Effector CD8-positive, alpha-beta T cell (primary cell): ENCODE measurements at places on chromosomes 1 and 21.

DNA sequence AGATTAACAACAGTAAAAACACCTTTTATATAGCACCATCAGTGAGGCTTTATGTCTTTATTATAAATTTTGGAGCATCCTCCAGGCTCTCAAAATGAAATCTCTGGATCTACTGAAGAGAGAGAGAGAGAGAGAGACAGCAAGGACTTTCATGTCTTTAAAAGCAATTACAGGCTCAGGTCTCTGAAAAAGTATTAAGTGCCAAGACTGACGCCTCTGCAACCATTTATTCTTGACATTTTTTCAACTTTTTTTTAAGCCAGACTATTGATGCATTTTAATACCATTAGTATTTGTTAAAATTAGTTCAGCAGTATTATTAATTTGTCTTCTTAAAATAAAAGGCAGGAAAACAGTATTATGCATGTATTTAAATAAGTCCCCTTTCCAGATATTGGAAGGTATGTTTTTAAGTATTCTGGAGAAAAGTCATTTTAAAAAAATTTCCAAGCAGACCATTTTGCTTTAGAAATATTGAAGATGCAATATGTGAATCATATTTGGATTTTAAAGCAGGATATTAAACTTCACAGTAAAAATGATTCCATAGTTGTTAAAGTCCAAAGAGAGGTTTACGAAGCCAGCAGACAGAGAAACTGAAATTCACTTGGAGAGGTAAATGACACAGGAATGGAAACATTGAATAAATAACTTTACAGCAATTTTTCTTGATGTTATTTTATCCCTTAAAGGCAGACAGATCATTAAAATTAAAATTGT, 35.4 kb upstream of the APOBEC4 start:
- no peak for DNase-seq

GRCh38 chr1:8629241-8630091, 188.0 kb downstream of the RERE start:
- DNase-seq = no peak

DNA sequence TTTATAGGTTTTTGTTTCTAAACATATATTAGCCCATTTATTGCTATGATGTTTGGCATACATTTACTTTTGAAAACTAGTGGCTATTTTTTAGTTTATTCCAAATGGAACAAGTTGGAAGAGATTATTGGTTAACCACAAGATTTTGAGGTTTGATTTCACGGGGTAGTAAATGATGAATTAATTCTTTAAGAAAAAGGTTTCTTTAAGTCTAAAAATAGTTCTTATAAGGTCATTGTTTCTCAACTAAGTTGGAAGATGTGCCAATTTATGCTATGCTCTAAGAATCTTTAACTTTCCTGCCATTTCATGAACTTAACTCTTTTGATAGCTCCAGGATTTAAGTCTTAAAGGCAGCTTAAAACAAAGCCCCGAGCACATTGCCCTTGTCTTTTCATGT, 183.8 kb downstream of the LMO4 start:
- no peak for DNase-seq

DNA sequence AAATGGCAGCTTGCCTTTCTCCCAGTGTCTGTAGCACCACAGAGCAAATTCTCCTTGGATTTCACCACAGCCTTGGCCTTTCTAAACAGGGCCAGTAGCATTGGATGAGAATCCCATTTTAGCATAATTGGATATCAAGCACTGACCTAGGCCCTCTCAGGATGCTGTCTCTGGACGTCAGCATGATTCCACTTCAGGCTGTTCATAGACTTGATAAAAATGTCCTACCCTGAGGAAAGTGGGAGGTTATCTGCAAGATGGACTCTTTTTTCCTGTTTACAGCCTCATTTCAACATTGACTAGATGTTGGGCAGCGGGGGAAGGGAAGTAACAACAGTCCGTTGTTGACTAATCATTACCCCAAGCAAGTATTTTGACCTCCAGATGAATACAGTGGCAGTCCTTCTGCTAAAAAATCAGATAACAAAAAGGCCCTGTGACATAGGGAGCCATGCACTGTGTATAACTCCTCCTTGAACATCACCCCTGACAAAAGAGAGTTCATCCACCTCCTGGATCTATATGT, 5.2 kb downstream of the NPL start:
- DNase-seq = no peak

GRCh38 chr1:207228987-207229386, 92.5 kb upstream of the CD55 start:
- DNase-seq = no peak

DNA sequence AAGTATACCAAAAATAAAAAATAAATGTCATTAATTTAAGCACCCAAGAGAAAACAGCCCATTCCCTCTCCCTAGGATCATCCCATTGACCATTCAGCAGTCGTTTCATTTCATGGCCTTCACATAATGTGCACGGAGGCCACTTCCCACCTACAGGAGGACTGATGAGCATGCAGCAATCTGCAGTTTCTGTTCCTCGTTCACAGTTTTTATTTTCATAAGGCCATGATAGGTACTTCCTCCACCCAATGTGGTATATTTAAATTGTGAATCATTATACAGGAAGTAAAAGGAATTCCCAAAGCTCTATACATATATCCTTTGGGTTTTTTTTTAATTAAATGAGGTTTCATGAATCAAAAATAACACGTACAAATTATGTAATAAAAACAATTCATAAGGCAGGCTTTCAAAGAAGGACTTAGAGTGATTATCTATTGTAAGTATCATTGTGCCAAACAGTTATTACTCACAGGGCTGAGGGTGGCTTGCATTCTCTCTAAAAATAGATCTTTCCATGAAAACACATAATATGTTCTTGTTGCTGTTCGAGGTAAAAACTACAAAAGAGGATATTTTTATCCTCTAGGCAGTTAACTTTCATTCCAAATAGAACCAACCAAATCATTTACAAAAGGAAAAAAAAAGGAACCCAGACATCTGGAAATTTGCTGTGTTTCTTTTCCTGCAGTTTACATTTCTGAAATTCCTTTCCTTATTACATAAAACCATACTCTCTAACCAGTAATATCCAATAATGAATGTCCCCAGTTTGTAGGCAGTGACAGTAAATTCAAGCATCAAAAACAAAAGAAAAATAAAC, 27.5 kb upstream of the SLC44A3 start:
- no peak for DNase-seq

- DNase-seq = no peak
Observed at GRCh38 chr1:111323231-111323630, 32.6 kb downstream of the CHIA start.

DNA sequence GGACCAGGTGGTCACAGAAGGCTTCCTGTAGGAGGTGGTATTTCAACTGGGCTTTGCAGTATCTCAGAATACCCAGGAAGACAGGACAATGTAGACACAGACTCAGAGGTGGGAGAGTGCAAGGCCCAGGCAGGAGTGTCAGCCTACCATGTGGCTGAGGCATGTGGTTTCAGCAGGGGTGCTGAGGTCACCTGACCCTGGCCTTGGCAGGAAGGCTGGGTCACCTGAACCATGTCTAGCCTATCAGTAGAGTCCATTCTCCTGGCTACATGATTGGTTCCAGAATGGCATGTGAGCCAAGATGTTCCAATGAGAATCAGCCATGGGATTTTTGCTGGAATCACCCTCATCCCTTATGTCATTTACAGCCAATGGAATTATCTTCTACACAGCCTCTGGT, 169.4 kb downstream of the ACTL8 start:
- DNase-seq = no peak

DNA sequence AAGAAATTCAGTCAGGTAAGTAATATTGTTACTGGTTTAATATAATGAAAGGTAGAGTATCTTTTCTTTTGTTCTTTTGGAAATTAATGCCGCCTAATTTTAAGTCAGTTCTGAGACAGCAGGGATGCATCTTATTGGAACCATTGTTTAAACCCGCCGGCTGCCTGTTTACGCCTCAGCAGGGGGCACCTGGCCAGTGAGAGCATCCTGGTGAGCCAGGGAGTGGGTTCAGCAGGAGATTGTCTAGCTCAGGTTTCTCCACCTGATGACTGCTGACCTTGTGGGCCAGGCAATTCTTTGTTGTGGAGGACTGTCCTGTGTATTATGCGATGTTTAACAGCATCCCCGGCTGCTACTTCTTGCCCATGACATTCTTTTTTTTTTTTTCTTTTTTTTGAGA, 30.2 kb downstream of the CHAF1B start:
- no peak for DNase-seq

GRCh38 chr1:229751610-229752009, 125.6 kb downstream of the URB2 start:
- no peak for DNase-seq

- no peak for DNase-seq
Observed at GRCh38 chr1:2358072-2358471, 33.3 kb downstream of the MORN1 start.

- no peak for DNase-seq
Observed at GRCh38 chr1:171850651-171851350, 9.5 kb downstream of the DNM3 start.

DNA sequence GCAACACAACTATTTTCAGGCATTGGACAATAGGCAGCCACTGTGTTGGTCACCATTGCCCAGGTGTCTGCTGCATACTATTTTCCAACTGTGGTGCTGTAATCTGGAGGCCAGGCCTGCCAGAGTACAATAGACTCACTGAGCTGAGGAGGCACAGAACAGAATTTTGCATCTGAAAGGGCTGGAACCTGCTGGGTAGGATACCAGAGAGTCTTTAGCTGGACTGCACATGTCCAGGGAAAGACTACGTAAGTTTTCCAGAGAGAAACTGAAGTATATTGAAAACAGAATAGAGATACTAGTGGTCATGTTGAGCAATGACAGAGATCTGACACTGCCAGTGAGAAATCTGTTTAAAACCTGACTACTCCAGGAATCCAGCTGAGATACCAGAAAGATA, 200.8 kb downstream of the RASAL2 start:
- no peak for DNase-seq

DNA sequence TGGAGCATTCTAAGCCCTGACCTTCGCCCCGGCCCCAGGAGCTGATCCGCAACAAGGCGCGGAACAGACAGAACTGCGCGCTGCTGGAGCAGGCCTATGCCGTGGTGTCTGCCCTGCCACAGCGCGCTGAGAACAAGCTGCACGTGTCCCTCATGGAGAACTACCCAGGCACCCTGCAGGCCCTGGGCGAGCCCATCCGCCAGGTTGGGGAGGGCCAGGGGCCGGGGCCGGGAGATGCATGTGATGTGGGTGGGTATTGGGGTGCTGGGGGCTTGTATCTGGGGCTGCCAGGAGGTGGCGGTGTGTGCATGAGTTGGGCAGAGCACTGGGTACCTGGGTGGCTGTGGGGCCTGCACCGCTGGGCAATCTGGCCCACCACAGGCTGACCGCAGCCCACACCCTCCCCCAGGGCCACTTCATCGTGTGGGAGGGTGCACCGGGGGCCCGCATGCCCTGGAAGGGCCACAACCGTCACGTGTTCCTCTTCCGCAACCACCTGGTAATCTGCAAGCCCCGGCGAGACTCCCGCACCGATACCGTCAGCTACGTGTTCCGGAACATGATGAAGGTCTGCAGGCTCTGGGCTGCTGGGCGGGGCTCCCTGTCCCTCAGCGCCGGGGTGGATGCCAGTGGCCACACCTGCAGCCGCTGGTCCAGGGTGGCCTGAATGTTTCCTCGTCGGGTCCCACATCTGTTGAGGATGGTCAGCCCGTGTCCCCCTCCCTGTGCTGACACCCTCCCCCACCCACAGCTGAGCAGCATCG, 65.8 kb downstream of the TRIM11 start:
- no peak for DNase-seq

DNA sequence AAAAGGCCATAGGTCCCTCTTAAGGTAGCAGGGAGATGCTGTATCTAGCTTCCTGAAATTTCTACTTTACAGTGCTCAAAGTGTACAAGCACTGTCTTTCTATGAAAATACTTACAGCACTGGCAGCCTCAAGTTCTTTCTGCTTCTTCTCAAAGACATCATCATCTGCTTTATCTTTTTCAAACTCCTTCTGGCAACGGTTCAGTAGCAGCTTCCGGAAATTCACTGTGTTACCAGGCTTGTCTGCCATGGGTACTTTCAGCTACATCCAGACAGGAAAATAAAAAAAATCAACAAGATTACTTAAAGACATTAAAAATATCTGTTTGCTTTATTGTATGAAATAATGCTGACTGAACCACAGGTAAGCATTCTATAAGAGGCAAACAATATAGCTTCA, 77.9 kb upstream of the HP1BP3 start:
- no peak for DNase-seq

GRCh38 chr1:209516771-209517680, 66.5 kb upstream of the CAMK1G start:
- no peak for DNase-seq

GRCh38 chr1:6601923-6602668, 573 bp downstream of the KLHL21 start:
- DNase-seq = no peak

DNA sequence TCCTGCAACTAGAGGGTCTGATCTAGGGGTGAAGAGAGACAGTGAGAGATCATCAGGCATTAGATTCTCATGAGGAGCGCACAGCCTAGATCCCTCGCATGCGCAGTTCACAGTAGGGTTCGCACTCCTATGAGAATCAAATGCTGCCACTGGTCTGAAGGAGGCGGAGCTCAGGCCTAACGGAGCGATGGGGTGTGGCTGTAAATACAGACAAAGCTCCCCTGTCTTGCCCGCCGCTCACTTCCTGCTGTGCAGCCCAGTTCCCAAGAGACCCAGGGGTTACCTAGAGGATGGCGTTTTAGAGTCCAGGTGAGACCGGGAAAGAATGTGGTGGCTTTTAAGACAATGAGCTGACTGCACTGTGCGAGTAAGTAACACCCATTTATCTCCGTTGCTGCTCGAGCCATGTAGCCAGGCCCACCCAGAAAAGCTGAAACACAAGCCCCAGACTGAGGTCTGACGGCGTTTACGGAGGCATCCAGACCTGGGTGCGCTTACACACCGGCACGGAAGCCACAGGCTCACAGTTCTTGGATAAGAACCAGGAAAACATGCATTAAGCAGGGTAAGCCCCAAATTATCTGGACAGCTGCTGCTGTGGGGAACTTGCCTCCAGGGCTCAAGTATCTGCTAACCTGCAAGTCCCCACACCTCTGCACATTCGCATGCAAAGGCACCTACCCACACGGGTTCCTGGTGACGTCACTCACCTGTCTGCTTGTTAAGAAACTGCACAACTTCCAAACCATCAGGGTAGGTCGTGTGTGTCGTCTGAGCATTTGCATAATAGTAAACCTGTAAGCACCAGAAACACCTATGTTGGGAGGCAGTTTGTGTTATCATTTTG, 12.5 kb downstream of the TCP10L start:
- no peak for DNase-seq
